T follicular helper cell (primary cell): ENCODE measurements at places on chromosomes 11 and 22.

DNA sequence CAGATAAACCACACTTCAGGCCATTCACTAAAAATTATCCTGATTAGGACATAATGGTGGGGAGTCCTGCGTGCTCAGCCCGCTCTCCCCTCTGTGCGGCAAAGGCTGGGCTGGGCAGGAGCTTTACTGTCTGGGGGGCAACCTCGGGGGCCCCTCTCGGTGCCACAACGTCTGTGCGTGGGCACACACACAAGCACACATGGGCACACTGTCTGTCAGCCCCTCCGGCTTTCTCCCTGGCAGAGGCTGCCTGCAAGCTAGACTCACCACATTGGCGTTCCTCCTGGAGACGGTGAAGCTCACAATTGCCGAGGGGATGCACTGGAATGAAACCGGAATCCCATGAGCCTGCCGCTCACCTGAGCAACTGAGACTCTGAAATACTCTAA lies 5.2 kb downstream of the MLC1 start:
- no peak for DNase-seq

- DNase-seq: no peak
Observed at GRCh38 chr11:76559346-76559745, 111.2 kb downstream of the LRRC32 start.

GRCh38 chr11:65468874-65469333 lies 29.9 kb upstream of the MALAT1 start:
- DNase-seq: peak; percentile 35

DNA sequence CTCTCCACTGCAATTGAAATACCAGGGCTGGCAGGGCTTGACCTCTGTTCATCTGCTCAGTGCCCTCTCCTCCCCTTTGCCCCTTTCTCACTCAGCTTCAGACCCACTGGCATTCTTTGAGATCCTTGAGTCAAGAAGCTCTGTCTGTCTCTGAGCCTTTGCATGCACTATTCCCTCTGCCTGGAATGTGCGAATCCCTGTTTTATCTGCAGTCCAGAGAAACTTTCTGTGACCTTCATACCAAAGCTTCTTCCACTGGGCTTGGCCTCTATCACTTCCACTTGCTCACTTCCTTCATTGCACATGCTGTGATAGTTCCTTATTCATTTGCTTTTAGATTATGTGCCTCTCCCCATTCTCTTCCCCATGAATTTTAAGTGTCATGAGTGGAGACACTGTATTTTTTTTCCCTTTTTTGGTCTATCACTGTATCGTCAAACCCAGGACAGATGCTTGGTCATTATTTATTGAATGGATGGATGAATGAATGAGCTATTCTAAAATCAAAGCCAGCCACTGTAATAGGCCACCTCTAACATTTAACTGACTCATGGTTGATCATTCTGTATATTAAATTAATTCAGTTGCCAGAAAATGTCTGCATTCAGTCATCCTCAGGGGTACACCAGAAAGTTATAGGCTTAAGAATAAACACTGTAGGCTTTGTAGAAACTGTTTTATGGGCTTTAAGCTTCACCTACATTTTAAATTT lies 88.7 kb upstream of the TIMP3 start:
- no peak for DNase-seq

GRCh38 chr22:48093981-48094380 lies 1331.5 kb downstream of the TBC1D22A start:
- DNase-seq: no peak

GRCh38 chr11:72851726-72852125 lies 37.5 kb downstream of the ATG16L2 start:
- no peak for DNase-seq

GRCh38 chr11:109275931-109276330 lies 146.1 kb upstream of the C11orf87 start:
- DNase-seq: no peak

DNA sequence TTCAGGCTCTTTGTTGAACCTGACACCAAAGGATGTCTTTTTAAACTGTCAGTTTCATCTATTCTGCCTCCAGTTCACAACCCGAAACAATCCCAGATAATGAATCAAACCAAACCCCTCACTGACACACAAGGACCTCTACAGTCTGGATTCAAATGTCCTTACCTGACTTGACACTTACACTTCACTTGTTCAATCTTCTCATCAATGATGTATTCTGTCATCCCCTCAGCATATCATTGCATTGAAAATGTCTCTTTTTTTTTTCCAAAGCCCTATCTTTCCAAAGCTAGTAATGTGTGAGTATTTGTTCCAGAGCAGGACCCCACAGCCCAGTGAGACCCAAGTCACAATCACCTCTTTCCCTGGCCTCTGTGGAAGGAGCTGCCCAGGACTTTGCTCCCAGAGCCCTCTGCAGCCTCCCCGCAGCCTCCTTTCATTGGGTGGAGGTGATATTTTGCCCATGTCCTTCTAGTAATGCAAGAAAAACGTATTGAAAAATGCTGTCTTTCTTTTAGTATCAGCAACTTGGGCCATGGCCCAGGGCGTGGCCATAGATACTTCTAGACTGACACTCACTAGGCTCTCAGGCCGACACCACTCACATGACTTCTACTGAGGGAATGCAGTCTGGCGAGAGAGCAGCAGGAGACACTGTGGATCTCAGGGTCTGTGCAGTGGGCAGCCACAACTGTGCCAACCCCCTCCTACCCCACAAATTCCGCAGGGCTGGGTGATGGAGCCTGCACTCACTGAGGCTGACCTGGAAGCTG lies 18.2 kb downstream of the RFPL3 start:
- DNase-seq: no peak
